ENCODE measurements at places on chromosomes 4 and X.
A peak's percentile ranks its signal among the peaks of the same experiment; 100 is the strongest.

- no peak for DNase-seq
Observed at GRCh38 chr4:183728223-183729068, 69.4 kb downstream of the TRAPPC11 start.

- no peak for DNase-seq
Observed at GRCh38 chr4:42655269-42655637, 1.7 kb downstream of the ATP8A1 start.

- DNase-seq, result no peak
Observed at GRCh38 chr4:54427826-54428225, 198.7 kb downstream of the PDGFRA start.

GRCh38 chrX:136718091-136718490, 62.6 kb downstream of the ARHGEF6 start:
- no peak for DNase-seq

GRCh38 chr4:20983763-20984575, 283.7 kb downstream of the PACRGL start:
- DNase-seq, result peak; percentile 57

- no peak for DNase-seq
Observed at GRCh38 chrX:124829930-124830329, 483.6 kb downstream of the SH2D1A start.

- DNase-seq, result no peak
Observed at GRCh38 chr4:30586850-30587249, 133.3 kb upstream of the PCDH7 start.

DNA sequence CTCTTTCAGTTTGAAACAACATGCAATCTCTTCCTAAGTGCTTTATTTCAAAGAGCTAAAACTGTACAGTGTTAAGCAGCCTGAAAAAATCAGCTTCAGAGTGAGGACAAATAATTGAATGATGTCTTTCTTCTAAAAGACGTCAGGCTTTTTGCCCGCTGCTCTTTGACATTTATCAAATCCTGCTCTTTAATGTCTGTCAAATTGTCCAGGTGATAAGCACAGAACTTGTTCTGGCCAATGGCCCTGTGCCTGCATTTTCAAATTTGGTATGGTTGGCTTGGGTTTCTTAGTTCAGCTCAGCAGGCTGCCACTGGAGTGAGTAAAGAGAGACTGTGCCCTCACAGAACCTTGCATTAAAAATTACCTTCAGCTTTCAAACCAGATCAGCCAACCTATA, 712.9 kb upstream of the LCORL start:
- peak; percentile 2 for DNase-seq

DNA sequence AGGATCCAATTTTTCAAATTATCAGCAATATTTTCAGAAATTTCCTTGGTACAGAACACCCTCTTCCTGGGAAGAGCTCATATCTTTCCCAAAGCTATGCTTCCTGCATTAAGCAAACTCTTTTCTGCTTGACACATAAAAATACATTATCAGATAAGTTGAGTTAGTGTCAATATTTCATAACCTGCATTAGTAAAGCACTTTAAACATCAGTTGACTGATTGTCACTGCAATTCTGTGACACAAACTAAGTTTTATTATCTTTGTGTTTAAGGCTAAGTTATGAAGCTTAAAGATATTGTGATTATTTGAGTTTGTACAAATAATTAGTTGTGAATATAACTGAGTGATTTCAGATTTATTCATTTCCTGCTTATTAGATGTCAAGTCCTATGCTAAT, 1045.4 kb upstream of the GRID2 start:
- no peak for DNase-seq

DNA sequence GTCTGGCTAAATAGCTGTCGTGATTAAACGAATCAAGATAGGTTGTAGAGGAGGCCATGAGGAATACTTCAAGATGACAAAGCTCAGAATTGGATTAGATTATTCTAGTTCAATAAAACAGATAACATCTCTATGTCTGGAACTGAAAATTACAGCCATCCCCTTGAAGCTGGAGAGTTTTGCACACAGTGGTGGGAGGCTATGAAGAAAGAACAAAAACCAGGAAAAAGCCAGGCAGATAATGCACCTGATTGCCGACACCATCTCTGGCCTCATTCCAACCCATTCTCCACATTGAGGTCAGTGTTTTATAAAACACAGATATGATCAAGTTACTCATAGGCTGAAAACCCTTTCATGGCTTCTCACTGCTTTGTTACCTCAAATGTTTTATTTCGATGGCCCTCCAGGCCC, 188.3 kb downstream of the RASL11B start:
- no peak for DNase-seq

DNA sequence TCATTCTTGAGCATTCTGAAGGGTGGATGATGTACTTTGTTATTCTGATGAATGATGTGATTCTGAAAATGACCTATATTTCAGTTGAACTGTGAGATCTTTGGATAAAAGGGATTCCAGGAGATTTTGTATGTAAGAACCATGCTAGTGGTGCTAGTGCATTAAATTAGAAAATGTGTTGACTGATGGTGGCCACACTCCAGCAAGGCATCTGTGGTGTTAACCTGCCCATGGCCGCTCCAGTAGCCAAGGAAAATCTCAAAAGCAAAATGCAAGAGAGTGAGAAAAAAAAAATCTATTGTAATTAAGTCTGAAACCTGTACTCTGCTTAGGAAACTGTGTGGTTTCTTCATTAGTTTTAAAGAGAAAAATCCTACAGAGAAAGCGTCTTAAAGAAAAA, 93.5 kb downstream of the WWC2 start:
- DNase-seq, result no peak

- no peak for DNase-seq
Observed at GRCh38 chrX:136879001-136879687, 1.4 kb downstream of the RBMX start.
